ENCODE measurements at places on chromosomes 7 and 10.

GRCh38 chr7:141838581-141838980, 2.7 kb downstream of the PRSS37 start:
- no peak for DNase-seq

GRCh38 chr7:81299711-81300110, 380.9 kb upstream of the SEMA3C start:
- no peak for DNase-seq

DNA sequence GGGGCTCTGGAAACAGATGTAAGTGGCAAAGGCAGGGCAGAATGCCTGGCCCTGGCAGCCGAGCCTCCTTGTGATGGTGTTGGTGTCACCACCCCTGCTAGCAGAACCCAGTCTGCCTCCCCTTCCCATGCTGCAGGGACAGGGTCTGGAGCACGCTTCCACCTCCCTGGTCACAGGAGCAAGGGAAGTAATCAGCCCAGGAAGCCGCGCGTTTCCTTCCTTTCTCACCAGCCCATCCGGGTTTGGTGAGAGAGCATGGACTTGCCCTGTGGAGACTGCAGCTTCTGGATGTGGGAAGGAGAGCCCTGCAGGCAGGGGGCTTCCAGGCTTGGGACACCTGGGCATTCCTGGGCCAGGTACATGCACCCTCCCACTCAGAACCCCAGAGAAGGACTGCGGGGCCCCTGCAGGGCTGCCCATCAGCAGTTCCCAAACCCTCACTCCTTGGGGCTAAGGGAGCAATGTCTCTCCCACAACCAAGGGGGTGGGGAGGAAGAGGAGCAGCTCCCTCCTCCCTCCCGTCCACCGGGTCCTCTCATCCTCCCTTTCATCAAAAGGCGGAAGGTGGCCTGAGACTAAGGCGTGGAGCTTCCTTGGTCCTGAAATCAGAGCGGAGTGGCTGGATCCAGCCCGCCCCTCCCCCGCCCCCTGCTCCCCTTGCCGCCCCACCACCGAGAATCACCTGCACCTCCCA, 1.8 kb downstream of the MMRN2 start:
- no peak for DNase-seq

DNA sequence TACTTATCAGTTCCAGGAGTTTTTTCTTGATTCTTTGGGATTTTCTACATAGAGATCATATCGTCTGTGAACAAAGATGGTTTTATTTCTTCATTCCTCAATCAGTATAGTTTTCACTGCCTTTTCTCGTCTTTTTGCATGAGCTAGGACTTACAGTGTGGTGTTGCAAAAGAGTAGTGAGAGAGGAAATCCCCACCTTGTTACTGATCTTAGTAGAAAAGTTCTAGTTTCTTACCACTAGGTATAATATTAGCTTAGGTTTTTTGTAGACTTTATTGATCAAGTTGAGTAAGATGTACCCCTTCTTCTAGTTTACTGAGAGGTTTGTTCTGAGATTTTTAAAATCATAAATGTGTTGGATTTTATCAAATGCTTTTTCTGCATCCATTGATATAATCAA, 123.3 kb downstream of the TMEM26 start:
- DNase-seq = no peak

DNA sequence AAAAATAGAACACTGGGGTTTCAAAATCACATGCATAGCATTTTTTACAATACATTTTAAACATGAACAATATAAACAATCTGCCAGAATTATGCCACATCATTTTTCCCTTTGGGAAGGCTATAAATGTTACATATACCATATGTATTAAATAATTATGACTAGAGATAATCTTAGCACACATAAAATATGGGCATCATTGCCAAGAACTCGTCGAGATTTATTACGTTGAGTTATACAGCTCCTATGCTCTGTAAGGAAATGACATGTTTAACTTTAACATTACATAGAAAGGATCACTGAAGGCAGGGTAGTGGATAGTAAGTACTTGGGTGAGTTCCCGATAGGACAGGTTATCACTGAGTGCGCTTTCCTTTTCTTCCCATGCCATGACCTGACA, 267.8 kb downstream of the PARD3 start:
- DNase-seq = no peak

GRCh38 chr10:125124907-125125306, 35.5 kb downstream of the CTBP2 start:
- no peak for DNase-seq

GRCh38 chr7:96017877-96018276, 245.5 kb downstream of the DYNC1I1 start:
- no peak for DNase-seq

- no peak for DNase-seq
Observed at GRCh38 chr7:70470746-70471145, 661.2 kb upstream of the GALNT17 start.

GRCh38 chr7:85186521-85187241, at the start of gene SEMA3D:
SEMA3D (minus strand) TSS chr7:85187056; CDS start chr7:85121891, 65,165 bp downstream.
- peak; percentile 32 for DNase-seq

DNA sequence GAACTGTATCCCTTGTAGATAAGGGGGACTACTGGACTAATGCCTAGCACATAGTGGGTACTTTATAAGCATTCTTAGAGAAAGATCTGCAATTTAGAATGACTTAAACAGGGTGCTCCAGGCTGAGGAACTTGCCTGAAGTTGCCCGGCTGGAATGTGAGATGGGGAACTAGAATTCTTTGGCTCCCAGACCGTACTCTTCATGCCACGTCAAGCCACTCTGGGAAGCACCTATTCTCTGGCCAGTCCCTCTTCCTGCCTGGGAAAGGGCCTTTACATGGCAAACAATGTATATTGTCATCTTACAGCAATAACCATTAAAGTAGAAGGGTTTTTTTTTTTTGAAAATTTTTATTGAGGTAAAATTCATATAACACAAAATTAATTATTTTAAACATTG, 34.5 kb downstream of the ATXN7L1 start:
- no peak for DNase-seq

- no peak for DNase-seq
Observed at GRCh38 chr7:86598311-86598710, 45.4 kb upstream of the GRM3 start.

DNA sequence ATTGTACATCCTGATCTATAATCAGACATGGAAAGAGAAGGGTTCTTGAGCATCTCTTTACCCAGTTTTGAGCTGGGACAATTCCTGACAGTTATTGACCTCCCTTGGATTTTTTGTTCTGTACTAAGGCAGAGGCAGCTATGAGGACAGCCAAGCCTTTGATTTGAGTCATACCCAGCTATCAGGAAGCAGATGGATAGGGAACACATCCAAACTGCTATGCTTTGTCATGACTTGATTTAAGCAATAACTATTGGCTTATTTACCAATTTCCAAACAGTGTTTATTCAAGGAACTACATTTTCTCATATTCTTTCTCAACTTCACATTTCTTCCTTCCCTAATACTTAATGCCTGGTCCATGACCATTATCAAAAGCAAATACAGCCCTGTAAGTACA, 396.4 kb upstream of the STEAP1 start:
- DNase-seq = no peak

GRCh38 chr7:19353180-19353579, 208.0 kb upstream of the FERD3L start:
- DNase-seq = no peak

DNA sequence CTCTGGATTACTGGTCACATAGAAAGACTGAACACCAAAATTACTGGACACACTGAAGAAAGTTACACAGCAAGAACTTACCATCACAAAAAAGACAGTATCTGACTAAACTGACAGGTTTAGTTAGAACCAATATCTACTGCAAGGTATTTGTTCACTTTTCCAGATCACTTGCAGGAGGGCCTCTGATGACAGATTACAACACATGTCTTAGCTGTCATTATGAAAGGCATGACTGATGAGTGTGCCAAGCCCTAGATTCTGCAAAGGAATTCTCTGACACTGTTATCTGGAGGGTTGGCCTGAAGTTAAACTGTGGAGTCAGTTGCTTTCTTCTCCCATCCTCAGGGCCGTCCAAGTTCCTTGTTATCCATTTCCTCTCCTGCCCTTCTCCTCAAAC, 242.7 kb downstream of the KIF20B start:
- no peak for DNase-seq

GRCh38 chr7:36760856-36761762, 36.8 kb upstream of the AOAH start:
- no peak for DNase-seq

DNA sequence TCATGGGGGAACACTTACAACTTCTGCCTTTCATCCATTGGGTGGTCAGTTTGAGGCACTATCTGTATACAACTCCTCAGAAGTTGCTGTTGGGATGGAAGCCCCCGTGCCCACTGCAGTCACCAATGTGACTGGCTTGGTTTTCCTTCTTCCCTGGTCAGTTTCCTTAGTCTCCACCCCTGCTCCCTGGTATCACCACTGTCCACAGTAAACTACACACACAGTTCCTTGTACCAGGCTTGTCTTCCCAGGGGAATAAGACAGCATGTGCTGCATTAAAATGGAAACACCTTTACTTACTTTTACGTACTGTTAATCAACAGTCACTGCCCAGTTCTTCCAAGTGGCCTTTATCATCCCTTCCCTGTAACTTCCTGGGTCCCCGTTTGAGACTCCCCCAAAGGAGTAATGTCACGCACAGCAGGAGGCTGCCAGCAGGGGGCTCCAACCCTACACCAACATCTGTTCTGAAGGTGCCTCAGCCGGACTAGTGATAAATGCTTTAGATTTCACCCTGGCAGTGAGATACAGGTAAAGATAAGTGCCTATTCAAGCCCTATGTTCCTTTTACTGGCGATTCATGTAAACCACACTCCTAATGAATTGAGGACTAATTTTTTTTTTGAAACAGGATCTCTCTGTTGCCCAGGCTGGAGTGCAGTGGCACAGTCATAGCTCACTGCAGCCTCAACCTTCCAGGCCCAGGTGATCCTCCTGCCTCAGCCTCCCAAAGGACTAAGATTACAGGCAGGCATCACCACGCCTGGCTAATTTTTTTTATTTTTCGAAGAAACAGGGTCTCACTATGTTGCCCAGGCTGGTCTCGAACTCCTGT, 45.3 kb upstream of the PIK3AP1 start:
- DNase-seq = peak; percentile 5

DNA sequence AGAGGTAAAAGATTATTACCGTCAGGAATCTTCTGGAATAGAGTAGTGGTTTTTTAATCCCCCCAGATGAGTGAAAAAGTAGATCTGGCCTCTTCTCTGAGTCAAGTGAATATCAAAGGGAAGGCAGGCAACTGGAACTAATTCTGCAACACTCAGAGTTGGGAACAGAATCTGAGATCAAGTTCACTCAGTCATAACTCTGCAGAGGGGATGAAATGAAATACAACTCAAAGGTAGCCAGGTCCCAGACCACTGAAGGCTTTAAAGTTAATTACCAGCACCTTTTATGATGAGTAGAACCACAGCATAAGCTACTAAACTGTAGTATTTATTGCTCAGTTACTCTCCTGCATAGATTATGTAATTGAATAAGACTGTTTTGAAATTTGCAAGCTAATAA, 455.6 kb upstream of the AKR1E2 start:
- DNase-seq = no peak

- DNase-seq = no peak
Observed at GRCh38 chr10:115093776-115094408, 727 bp downstream of the ATRNL1 start.

GRCh38 chr10:3584926-3585784, 199.9 kb downstream of the KLF6 start:
- DNase-seq = no peak

DNA sequence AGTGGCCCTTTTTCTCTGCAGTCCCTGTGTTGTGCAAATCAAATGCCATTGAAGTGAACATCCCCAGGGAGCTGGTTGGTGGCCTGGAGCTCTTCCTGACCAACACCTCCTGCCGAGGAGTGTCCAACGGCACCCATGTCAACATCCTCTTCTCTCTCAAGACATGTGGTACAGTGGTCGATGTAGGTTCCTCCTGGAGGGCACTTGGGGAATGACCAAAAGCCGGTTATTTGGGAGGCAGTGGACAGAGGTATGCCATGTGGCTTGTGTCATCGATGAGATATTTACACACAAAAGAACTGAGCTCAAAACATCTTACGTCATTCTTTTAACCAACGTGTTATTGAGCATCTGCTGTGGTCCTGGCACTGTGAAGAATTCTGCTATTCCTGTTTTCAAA, 19.7 kb downstream of the OIT3 start:
- no peak for DNase-seq

DNA sequence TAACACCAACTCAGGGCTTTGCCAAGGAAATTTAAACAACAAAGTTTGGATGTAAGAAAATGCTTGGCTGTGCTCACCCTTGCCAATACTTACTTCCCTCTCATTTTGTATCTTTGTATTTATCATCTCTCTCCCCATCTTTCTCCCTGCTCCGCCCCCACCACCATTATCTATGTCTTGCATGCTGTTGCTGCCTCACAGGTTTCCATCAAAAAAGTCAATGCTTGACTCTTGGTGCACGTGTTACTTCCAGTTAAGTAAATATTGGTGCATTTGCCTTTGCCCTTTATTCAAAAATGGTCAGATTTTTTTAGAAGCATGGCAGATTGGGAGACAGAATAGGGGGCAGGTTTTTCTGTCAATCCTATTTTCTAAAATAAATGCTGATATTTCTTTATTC, 626.0 kb downstream of the ACTR3B start:
- DNase-seq = no peak

DNA sequence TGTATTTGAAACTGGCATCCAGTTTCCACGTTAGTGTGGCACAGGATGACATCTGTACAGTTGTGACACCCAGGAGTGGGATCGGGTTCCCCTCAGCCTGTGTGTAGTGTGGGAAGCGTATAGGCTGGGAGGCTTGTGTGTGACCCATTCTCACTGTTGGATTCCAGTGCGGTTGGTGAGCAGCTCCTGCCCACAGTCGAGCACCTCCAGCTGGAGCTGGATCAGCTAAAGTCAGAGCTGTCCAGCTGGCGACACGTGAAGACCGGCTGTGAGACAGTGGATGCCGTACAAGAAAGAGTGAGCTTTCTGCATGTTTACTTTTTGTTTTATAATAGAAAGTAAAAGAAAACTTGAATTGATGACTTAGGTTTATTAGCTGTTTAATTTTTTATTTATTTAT, 18.7 kb upstream of the GET4 start:
- no peak for DNase-seq

DNA sequence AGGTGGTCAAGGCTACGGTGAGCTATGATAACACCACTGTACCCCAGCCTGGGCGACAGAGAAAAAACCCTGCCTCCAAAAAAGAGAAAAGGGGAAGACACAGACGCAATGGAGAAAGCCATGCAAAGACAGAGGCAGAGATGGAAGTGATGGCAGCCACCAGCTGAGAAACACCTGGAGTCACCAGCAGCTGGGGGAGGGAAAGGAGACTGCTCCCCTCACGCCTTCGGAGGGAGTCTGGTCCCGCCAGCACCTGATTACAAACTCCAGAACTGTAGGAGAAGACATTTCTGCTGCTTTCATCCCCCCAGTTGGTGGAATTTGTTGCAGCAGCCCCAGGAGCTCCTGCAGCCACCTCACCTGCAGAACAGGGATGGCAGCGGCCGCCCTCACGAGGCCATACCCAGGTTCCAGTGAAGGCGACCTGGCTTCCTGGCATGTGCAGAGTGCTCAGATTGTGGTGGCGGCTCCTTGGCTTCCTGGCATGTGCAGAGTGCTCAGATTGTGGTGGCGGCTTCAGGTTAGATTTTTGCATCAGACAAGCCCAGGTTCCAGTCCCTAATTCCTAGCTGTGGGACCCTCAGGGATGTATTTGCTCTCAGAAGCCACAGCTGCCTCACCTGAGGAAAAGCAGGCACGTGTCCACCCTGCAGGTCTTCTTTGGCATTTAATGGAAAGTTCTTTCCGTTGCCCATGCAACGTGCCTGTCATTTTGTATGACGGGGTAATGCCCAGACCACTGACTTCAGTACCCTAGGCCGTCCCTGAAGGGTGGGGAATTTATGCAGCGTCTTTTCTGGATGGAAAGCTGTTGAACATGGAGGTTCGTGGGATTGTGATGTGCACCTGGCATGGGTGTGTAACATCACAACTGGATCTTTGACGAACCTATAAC, 182.9 kb downstream of the EBF3 start:
- no peak for DNase-seq

Measured in pulmonary artery endothelial cell (primary cell).